Right renal cortex interstitium (tissue), 3 donors: ENCODE measurements at places on chromosomes 6 and 20. TPM values are rescaled to one million over a fixed set of nuclear protein-coding genes. Genes with fewer than 3 reads are reported as not detected.

PTCRA gene
- polyA plus RNA-seq: 0.24 TPM

TBP gene
- polyA plus RNA-seq: 19.2 TPM

ITPR3 gene
- 8.1 TPM for polyA plus RNA-seq

EPPIN gene
- 0.32 TPM for polyA plus RNA-seq

ABHD16B gene
- not detected for polyA plus RNA-seq

PGBD1 gene
- polyA plus RNA-seq: 10.5 TPM

WFDC6 gene
- not detected for polyA plus RNA-seq

BYSL gene
- 24.5 TPM for polyA plus RNA-seq

PSORS1C1 gene
- polyA plus RNA-seq: 0.40 TPM

IRAK1BP1 gene
- polyA plus RNA-seq: 12.3 TPM

TMEM217 gene
- polyA plus RNA-seq: 1.6 TPM

PMEPA1 gene
- polyA plus RNA-seq: 20.5 TPM

TCP11 gene
- polyA plus RNA-seq: 2.6 TPM

GMPR gene
- polyA plus RNA-seq: 14.9 TPM

TPX2 gene
- polyA plus RNA-seq: 51.6 TPM

AKAP12 gene
- polyA plus RNA-seq: 166 TPM

ZBTB12 gene
- 25.5 TPM for polyA plus RNA-seq

MROH8 gene
- 6.9 TPM for polyA plus RNA-seq

SLC17A4 gene
- polyA plus RNA-seq: 1.0 TPM

KIF25 gene
- 0.47 TPM for polyA plus RNA-seq

AIG1 gene
- polyA plus RNA-seq: 116 TPM

ELOVL4 gene
- 3.2 TPM for polyA plus RNA-seq

POU5F1 gene
- 1.2 TPM for polyA plus RNA-seq

SMAP1 gene
- 31.5 TPM for polyA plus RNA-seq

NXT1 gene
- polyA plus RNA-seq: 22.2 TPM

NKAIN4 gene
- 22.7 TPM for polyA plus RNA-seq

RAB32 gene
- polyA plus RNA-seq: 26.5 TPM

RIMS1 gene
- 2.0 TPM for polyA plus RNA-seq

TP53TG5 gene
- 0.79 TPM for polyA plus RNA-seq

SLC22A2 gene
- polyA plus RNA-seq: 14.5 TPM

ALDH8A1 gene
- polyA plus RNA-seq: 22.8 TPM

DSTN gene
- 438 TPM for polyA plus RNA-seq

GTF2H4 gene
- 36.1 TPM for polyA plus RNA-seq

PIGU gene
- 51.0 TPM for polyA plus RNA-seq

NKX2-4 gene
- polyA plus RNA-seq: not detected

KLHDC3 gene
- polyA plus RNA-seq: 104 TPM

KCNK15 gene
- polyA plus RNA-seq: 0.11 TPM

OR2H1 gene
- polyA plus RNA-seq: not detected

MLN gene
- polyA plus RNA-seq: 1.4 TPM
